ENCODE measurements at places on chromosomes 6 and 20.

DNA sequence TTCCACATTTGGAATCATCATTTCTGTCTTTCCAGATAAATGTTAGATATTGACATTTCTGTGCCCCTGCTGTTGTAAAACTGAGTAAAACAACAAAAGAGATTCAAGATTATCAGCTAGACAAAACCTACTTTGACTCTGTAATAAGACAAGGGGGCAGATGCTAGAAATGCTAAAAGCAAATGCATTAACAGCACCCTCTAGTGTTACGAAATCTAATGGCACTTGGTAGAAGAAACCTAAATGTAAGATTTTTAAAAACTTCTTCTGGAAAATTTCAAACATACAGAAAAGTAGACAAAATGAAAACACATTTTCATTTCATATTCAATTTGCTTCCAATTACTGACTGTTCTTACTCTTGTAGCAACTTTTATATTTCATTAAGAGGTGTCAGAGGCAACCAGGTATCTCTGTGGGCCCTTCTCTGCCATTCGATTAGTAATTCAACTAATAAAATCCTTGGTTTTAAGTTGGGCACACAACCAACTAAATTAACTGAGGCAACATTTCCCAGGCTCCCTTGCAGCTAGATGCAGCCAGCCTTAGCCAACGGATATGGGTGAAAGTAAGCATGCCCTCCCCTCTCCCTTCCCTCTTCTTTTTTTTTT lies 45.0 kb downstream of the SLC23A2 start:
- DNase-seq = no peak

GRCh38 chr6:24856901-24857670 lies 58.4 kb upstream of the ARMH2 start:
- DNase-seq = no peak

- no peak for DNase-seq
These were observed 6.0 kb upstream of the HCK start for GRCh38 chr20:32045999-32046398.

GRCh38 chr6:137697267-137697938 lies 169.7 kb upstream of the TNFAIP3 start:
- no peak for DNase-seq

GRCh38 chr6:137265561-137266308 lies 46.5 kb upstream of the IFNGR1 start:
- no peak for DNase-seq

DNA sequence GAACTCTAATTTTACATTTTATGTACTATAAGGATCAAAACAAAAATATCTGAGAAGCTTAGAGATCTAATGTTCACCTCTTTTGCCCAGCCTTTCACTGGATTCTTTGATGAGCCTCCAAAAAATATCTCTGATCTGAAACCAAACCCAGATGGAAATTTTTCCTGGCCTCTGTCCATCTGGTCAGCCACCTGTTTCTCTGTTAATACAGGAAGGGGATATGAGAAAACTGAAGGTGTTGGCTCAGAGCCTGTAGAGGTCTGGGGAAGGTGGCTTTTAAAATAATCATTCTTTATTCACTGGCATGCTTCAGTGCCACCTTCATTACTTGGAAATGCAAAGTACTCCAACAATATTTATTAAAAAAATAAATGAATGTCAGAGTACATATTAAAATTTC lies 8.5 kb upstream of the MCM3 start:
- DNase-seq = peak; percentile 18

- no peak for DNase-seq
These were observed 148.3 kb upstream of the SCGN start for GRCh38 chr6:25503686-25504085.

DNA sequence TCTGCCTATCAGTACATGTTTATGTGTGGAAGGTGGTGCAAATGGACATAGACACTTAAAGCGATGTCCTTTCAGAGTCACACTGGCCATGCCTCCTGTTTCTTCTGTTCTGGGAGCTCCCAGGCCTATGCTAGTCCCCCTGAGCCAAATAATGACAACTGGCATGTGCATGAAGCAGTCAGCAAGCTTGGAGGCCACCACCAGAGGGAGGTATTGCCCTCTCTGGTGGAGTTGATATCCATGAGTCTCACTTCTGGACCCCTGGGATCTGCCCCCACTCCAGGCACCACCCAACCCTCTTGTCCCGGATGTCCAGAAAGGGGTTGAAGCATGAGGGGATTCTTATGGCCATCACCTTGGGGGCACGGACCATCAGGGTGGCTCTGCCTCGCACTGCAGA lies 172.2 kb downstream of the AIG1 start:
- DNase-seq = peak; percentile 55

- no peak for DNase-seq
These were observed 301.3 kb upstream of the TCF21 start for GRCh38 chr6:133587546-133588160.

DNA sequence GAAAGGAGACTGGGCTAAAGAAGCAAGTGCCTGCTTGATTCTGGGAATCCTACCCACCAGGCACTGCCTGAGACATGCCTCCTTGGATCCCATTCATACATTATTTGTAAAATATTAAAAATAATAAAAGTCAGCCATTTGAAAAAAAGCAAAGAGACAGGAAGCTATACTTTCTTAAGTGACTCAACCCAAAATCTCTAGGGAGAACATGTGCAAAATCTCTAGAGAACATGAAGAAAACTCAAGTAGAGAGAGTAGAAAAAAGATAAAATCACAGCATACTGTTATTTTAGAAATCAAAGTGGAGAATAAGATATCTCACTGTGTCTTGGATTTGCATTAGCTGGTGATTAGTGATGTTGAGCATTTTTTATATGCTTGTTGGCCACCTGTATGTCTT lies 197.2 kb upstream of the GGTLC1 start:
- no peak for DNase-seq

DNA sequence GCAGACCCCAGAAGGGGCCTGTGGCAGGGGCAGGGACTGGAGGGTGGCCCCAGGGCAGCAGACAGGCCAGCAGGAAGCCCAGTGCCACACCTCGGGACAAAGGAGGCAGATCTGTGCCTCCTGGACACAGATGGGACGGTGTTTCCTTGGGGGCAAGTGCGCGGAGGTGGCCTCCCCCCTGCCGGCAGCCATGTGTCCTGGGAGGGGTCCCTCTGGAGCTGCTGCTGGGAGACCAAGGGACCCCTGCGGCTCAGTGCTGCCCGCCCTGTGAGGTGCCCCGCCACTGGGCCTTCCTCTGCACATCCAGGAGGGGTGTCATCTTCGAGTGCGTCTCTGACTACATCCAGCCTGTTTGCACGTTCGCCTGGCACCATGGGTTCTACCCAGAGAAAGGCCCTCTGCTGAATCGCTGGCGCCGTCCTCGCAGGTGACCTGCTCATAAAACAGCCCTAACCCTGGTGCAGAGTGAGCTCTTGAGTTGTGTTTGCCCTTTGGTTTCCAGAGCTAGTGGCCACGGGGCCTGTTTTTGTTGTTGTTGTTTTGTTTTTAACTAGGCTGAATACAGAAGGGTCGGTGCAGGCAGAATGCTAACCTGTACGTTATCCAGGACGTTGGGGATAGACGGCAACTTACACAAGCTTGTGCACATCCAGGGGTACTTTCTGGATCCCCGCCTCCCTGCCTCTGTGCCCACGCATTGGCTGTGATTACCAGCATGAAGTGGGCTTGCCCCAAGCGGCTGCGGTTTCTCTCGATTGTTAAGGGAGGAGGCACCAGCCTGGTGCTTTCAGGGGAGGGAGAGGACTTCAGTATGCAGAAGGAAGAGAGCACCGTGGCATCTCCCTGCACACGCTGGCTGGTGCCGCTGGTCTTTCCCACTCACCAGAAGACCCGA lies 1.3 kb upstream of the KCNQ2 start:
- DNase-seq = no peak

- no peak for DNase-seq
These were observed 499.4 kb upstream of the NOX3 start for GRCh38 chr6:155955038-155955437.

GRCh38 chr6:33126101-33126714 lies 50.4 kb downstream of the HLA-DPB1 start:
- no peak for DNase-seq

DNA sequence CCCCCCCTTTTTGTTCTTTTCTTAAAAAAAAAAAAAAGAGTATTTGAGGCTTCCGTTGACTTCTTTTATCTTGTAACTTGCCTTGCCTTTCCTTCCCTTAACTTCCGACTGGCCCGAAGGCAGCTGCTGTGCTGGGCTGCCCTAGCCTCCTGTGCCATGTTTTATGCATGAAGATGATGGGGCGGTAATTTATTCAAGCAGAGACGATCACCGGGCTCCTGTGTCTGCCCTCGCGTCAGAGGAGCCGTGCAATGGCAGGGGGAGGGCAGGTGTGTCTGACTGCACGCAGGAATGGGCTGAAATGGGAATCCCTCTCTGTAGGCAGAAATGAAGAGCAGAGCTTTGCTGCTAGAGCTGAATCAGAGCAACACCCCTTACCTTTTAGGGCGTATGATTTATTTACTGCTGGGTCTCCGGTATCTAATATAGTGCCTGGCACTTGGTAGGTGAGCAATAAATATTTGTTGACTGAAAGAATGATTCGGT lies 106.3 kb upstream of the RIPOR2 start:
- DNase-seq = no peak

DNA sequence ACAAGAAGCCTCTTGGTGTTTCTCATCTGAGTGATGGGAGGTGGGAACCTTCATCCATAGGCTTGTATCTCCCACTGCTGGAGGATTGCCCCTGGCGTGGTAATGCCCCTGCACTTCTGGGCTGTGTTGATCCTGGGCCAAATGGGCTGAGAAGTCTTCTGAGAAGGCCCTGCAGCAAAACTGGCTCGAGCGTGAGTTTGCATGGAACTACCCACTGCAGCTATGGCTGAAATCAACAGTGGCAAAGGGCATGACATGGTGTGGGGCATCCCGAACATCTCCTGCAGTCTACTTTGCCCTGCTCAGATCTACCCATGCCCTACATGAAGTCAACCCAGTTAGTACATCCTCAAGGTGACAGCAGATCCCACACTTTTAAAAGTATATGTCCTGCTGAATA lies 130.6 kb downstream of the NRN1 start:
- no peak for DNase-seq

DNA sequence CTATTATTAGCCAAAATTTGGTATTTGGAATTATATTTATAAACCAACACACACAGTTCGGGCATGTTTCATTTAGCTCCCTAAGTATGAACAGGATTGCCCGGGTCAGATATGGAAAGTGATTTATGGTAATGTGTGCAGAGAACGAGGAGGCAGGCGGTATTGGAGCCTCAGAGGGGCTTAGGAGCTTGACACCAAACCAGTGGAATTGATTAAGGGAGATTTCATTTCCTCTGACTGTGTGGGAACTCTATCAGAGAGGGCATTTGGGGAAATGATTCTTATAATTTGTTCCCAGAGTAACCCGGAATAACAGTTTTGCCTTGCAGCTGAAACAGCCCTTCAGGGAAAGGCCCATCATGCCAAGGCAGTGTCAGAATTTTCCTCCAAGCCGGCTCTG lies 115.1 kb upstream of the SPTLC3 start:
- no peak for DNase-seq

DNA sequence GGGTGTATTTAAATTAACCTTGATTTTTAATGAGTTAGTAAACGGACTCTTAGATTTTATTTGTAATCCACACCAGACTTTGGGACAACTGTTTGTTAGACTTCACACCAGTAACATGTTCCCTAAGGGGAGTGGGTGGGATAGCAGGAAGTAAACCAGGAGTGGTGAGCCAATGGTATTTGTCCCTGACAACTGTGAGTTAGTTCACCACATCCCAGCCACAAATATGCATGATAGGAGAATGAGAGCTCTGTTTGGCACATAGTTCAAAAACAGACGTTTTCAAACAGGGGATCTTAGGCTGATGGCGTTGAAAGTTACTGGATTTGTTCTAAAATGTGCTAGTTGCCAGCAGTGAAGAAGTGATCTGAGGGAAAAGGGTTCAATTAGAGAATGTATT lies 18.7 kb upstream of the COL10A1 start:
- no peak for DNase-seq

GRCh38 chr6:112620812-112621569 lies 273.9 kb downstream of the RFPL4B start:
- DNase-seq = no peak

DNA sequence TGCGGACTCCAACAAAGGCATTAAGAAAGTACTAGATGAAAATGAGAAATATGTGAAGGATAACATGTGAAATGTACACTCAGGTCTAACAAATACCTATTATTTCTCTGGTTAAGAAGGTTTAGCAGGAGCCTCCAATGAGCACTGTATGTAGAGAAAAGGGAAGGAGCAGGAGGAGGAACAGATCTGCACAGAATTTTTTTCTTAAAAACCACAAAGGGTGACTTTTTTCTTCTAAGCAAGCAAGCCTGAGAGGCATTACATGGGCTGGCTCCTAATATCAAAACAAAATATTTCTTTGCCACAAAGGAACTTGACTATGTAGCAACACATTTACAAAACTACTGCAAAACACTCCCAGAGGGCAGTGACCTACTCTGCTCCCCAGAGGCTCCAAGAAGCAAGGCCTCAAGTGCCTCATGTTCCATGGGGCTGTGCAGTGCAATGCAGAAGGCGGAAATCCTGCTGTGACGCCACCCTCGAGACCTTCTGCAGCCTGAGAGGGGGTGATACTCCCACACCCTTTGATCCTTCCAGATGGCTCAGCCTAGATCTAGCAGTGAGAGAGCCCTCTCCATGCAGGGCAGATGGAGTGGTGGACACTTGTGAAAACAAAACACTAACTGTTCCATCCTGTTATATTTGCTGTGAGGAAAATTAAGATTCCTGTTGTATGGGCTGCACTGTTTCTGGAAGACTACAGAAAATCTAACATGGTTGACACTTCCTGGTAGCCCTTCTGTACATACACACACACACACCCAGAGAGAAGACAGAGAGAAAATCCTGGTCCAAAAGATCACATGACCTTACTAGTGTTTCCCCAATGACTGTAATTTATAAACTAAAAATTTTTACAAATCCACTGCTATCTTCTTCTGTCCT lies 36.0 kb upstream of the SMIM29 start:
- no peak for DNase-seq

- DNase-seq = no peak
These were observed 734 bp downstream of the ZSCAN26 start for GRCh38 chr6:28267695-28268059.

- no peak for DNase-seq
These were observed 334.1 kb upstream of the CITED2 start for GRCh38 chr6:139708337-139709199.

- no peak for DNase-seq
These were observed 296.1 kb downstream of the ZFAND3 start for GRCh38 chr6:38115626-38116008.

GRCh38 chr20:16848526-16848925 lies 100.4 kb downstream of the OTOR start:
- DNase-seq = no peak

DNA sequence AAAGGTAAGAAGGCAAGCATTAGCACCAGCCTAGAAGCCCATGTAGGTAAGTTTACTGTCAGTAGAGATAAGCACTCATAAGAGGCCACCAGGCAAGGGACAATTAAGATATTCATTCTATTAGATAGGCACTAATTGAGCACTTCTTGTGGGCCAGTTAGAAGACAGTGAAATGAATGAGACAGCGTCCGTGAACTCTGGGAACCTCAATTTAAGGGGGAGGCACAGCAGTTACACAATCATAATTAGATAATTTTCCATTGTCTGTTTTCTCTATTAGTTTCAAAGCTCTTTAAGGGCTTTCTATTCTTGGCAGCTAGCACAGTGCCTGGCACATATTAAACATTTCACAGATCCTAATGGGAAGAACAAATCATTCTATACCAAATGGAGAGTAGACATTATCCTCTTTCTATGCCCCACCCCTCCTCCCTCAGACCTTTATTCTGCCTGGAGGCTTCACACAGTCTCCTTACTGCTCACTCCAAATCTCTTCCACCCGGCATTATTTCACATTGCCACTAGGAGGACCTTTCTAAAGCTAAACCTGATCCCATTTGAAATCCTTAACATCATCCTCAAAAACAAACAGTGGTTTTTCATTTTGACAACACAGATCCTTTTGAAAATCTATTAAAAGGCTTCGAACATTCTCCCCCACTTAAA lies 529.6 kb downstream of the ADGRB3 start:
- DNase-seq = no peak
